ENCODE measurements at places on chromosomes 7 and 10.

GRCh38 chr7:108030516-108030915 lies 27.6 kb upstream of the LAMB1 start:
- no peak for DNase-seq

GRCh38 chr10:72311667-72312066 lies 37.9 kb downstream of the DDIT4 start:
- DNase-seq = no peak

GRCh38 chr7:21967598-21968003 lies 21.9 kb upstream of the CDCA7L start:
- DNase-seq = peak; percentile 59

GRCh38 chr10:120181154-120181553 lies 275.9 kb upstream of the PLPP4 start:
- DNase-seq = no peak

All from activated CD8-positive, alpha-beta memory T cell treated with anti-CD3 and anti-CD28 coated beads for 24 hours (primary cell).